ENCODE measurements at places on chromosomes 2 and 18.

DNA sequence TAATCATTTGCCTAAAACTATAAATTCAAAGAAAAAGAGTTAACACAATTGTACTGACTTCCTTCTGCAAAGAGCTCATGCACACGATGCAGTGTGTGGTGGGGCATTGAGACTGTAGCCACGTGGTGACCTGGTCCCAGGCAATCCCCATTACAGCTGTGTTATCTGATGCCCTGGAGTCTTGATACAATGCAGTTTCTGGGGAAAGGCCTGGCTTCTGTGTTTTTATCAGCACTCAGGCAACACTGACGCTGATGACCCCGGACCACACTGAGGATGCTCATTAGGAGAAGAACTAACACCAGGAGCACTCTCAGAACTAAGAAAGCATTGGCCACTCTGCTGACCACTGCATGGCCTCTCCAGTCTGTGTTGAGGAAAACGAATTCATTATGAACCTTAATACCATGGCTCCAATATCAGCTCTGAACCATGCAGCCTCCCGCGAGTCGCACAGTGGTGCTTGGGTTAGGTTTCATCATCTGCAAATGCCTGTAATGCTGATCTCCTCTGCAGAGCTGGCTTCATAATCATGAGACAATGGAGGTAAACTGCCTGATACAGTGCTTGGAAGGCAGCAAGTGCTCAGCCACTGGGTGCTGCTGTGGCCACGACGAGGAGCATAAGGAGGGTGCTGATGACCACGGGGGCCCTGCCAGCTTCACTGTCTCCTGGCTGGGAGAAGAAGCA lies 218.5 kb downstream of the MYT1L start:
- DNase-seq, result no peak

DNA sequence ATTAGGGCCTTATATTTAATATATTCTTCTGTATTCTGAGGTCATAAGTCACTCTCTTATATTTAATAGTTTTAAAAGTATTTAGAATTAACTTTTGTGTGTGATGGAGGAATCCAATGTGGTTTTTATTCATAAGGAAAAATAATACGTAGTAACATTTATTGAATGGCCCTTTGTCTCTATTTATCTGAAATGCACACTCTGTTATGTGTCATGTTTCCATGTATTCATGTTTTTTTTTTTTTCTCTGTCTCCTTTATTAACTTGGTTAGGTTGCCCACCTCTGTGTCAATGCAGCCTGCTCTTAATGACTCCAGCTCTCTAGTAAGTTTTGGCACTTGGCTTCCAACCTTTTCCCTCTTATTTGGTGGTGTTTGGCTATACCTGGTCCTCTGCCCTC lies 33.8 kb downstream of the RNF144A start:
- DNase-seq, result no peak

DNA sequence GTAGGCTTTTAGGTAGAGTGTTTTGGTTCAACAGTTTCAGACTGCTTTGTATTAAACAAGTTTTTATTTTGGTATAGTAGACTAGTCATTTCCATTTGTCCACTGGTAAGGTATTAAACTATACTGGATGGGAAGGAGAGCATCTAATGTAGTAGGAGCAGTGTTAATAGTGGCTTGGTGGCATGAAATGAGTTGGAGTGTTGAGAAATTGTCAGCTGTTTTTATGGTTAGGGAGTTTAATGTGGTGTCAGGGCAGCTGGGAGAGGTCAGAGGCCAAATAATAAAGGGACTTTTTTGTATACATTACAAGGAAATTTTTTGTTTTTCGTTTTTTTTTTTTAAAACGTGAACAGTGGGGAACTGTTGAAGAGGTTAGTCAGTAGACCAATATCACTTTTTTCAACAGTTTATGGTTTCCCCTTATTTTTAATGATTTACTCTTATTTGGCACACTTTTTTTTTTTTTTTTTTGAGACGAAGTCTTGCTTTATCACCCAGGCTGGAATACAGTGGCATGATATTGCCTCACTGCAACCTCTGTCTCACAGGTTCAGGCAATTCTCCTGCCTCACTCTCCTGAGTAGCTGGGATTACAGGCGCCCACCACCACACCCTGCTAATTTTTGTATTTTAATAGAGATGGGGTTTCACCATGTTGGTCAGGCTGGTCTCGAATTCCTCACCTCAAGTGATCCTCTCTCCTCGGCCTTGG lies 21.2 kb downstream of the ACTR3 start:
- no peak for DNase-seq

DNA sequence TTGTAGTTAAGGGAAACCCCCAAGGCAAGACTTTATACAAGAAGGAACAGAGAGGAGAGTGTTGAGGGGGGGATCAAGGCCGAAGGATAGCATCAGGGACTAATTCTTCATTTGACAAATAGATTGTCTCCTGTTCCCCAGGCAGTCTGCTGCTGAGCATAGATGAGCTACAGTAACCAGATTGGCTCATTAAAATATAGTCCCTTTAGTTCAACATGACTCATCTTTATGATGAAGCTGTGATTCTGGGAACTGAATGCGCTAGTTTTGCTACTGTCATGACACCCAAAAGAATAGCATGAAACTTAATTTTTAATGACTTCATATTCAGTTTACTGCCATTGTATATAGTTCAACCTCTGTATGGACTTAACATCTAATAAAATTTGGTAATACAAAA lies 35.5 kb downstream of the TMEFF2 start:
- no peak for DNase-seq

DNA sequence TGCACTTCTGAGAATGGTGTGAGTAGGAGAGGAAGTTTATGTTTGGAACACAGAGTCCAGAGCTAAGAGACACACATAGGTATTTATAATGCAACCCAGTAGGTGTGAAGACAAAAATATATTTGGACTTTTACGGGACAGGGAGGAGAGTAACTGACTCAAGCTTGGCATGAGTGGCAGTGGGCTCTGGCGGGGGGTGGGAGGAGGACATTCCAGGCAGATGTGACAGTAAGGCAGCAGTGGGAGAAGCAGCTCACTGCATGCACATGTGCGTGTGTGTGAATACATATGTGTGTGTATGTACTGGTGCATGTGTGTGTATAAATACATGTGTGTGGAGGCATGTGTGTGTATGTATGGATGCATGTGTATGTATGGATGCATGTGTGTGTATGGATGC lies 51.4 kb downstream of the DCDC2C start:
- DNase-seq, result no peak

DNA sequence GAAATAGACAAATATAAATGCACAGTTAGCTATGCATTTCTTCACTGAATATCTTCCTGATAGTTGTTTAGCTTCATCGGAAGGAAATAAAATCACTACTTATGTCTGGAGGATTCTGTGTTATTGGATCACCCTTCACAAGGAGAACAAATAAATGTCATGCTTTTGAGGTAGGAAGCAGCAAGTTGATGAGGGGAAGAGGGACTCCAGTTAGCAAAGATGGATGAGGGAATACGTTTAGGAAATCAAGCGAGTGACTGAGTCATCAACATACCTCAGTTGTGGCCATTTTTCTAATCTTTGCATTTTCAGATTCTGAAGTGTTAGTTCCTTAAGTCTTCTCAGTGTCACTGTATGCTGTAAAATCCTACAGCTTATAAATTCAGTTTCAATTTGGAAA lies 456.2 kb downstream of the EPHA4 start:
- no peak for DNase-seq

- no peak for DNase-seq
Observed at GRCh38 chr2:2717406-2717805, 386.3 kb upstream of the MYT1L start.

GRCh38 chr2:31235504-31235902 lies 1.6 kb downstream of the EHD3 start:
- DNase-seq, result no peak

GRCh38 chr2:120805011-120805410 lies 69.3 kb downstream of the GLI2 start:
- DNase-seq, result no peak

DNA sequence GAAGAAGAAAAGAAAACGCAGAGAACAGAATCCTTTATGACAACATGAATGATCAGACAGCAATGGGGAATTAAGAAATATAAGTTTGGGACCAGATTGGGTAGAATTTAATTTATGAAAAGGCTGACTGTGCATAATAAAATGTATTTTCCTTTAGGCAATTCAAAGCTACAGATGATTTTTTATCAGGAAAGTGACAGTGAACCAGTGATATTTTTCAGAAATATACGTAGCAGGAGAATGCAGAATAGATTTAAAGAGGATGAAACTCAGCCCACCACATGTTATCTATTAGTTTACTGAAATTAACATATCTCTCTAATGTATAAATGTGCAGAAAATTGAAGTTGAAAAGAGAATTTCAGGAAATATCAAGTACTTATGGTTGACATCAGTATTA lies 110.0 kb downstream of the SCN2A start:
- no peak for DNase-seq

DNA sequence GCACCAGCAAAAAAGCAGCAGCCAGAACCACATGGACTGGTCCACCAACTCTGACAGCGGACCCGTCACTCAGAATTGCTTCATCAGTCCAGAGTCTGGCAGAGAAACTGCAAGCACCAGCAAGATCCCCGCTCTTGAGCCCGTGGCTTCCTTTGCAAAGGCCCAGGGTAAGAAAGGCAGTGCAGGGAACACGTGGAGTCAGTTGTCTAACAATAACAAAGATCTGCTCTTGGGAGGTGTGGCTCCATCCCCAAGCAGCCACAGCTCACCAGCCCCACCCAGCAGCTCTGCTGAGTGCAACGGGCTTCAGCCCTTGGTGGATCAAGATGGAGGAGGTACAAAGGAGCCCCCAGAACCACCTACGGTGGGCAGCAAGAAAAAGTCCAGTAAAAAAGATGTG lies 269.3 kb downstream of the SETBP1 start:
- DNase-seq, result no peak

DNA sequence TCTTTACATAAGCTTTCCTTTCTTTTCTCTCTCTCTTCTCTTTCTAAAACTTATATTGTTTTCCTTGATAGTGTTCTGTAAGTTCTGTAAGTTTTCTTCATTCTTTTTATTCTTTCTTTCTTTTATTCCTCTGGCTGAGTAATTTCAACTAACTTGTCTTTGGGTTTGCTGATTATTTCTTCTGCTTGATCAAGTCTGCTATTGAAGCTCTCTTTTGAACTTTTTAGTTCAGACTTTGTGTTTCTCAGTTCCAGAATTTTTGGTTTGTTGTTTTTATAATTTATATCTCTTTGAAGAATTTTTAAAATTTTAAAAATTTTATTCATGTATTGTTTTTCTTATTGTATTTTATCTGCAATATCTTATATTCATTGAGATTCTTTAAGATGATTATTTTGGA lies 795.8 kb upstream of the SALL3 start:
- DNase-seq, result no peak

- no peak for DNase-seq
Observed at GRCh38 chr2:214489702-214490101, 78.8 kb downstream of the VWC2L start.
